ENCODE measurements at places on chromosomes 5 and 9. TPM values are rescaled to one million over a fixed set of nuclear protein-coding genes. Genes with fewer than 3 reads are reported as not detected.

The DMGDH gene
- total RNA-seq: 3.7 TPM

The TAF9 gene
- 67.1 TPM for total RNA-seq

The ZNF483 gene
- 65.7 TPM for total RNA-seq

The PAPPA gene
- total RNA-seq: 1.8 TPM

The COL5A1 gene
- 6.9 TPM for total RNA-seq

The KIF4B gene
- 0.46 TPM for total RNA-seq

The ACOT12 gene
- 5.1 TPM for total RNA-seq

The ATOSB gene
- total RNA-seq: 19.4 TPM

The GPR150 gene
- total RNA-seq: 0.23 TPM

The ZDHHC11B gene
- 7.6 TPM for total RNA-seq

The TMEFF1 gene
- total RNA-seq: 46.6 TPM

The OBP2B gene
- not detected for total RNA-seq

The TAF1L gene
- under 0.01 TPM for total RNA-seq

The LCN6 gene
- total RNA-seq: not detected

The BTNL9 gene
- total RNA-seq: 4.2 TPM

The INVS gene
- total RNA-seq: 23.3 TPM

The PCDHGB1 gene
- total RNA-seq: 10.4 TPM

The PBX3 gene
- total RNA-seq: 74.5 TPM

The AIF1L gene
- 24.9 TPM for total RNA-seq

The CFAP90 gene
- total RNA-seq: 13.4 TPM

The LRRC26 gene
- not detected for total RNA-seq

The CCDC192 gene
- not detected for total RNA-seq

The ANKRD18B gene
- total RNA-seq: 5.5 TPM

The SLC46A2 gene
- total RNA-seq: not detected

The PRR16 gene
- total RNA-seq: 6.5 TPM

The OSTF1 gene
- 21.0 TPM for total RNA-seq

The CBY3 gene
- 0.46 TPM for total RNA-seq

The HAPLN1 gene
- total RNA-seq: 15.9 TPM

The LECT2 gene
- not detected for total RNA-seq

The ACER2 gene
- 7.4 TPM for total RNA-seq

The KIF20A gene
- total RNA-seq: 7.6 TPM

The SPINK6 gene
- total RNA-seq: not detected

The FBP2 gene
- 0.23 TPM for total RNA-seq

The MZB1 gene
- total RNA-seq: not detected

The ANXA1 gene
- total RNA-seq: 21.9 TPM

The CNTNAP3 gene
- 30.7 TPM for total RNA-seq

The HAND1 gene
- not detected for total RNA-seq

The RC3H2 gene
- 98.5 TPM for total RNA-seq

The FLT4 gene
- total RNA-seq: 2.5 TPM

The SUSD3 gene
- total RNA-seq: 1.4 TPM

The LHX3 gene
- not detected for total RNA-seq

The IGIP gene
- 16.6 TPM for total RNA-seq

The RGS7BP gene
- 21.2 TPM for total RNA-seq

The PRELID2 gene
- 39.0 TPM for total RNA-seq

The C9orf50 gene
- 0.23 TPM for total RNA-seq

The CENPK gene
- total RNA-seq: 12.0 TPM

The PRRT1B gene
- total RNA-seq: not detected

All from diencephalon (tissue), 1 donor.